ENCODE measurements at places on chromosomes 12 and 14.

DNA sequence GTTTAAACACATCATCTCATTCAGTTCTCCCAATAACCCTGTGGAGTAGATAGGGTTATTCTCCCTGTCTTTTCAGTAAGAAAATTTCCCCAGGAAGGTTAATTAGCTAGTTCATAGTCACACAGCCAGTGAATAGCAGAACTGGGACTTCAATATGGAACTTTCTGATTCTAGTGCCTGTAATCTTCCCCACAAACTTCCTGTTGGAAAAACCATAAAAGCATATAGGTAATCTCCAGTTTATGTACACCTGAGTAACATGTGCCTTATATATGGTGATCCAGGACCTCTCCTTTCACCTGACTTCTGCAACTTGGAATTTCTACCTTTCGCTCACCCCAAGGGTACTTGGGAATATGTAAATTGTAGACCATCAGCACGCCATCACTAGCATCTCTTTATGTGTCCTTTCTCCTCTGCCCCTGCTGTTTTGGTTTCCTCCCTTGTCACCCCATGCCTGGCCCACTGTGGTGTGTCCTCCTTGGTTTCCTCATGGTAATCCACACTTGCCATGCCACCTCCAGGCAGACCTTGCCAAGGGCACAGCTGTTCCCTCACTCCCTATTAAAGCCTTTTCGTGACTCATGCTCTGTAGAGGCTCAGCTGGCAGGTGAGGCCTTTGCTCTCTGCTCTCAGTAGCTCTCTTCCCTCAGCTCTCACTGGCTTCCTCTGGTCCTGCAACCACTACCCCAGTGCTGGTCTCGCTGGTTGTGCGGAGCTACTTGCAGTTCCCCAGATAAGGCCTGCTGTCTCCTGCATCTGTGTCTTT, 16.7 kb downstream of the TBC1D30 start:
- DNase-seq = no peak

DNA sequence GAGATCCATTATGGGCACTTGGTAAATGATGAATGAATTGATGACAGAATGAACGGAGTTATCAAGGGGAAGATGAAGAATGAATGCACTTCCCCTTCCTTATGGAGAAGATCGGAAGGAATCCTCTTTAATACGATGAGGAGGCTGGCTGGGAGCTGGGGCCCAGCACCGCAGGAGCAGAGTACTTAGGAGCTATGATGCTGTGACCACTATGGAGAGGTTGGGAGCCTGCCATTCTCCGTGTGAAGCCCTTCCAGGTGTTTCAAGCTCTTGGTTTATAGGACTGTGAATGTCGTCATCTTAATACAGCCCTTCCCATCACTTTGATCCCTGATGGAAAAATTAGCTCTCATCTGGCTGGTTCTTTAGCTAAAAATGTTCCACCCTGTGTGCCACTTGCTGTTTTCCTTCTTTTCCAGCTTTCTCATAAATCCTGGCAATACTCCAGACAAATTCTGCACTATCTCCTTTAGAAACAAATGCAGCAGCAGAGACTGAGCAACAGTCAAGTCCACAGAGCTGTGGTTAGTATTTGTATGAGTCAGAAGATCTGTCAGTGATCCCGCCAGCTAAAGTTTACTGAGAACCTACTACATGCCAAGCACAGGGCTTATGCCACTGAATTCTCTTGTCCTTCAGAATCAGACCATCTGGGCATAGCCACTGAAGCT, 263.1 kb upstream of the CRY1 start:
- DNase-seq = no peak

DNA sequence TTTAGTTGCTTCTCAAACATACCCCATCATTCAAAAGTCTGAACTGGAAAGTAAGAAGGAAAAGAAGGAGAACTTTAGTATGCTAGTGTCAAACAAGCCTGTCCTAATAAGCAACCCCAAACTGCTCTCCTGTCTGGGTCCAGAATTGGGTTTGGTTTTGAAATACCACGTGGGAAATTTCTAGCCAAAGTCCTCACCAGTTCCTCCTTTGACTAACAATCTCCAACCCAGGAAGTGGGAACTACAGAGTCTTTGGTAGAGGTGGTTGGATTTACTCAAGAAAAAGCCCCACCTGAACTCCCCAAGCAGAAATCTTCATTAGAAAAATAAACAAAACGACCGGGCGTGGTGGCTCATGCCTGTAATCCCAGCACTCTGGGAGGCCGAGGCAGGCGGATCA, 17.4 kb upstream of the EIF4B start:
- DNase-seq = no peak

- DNase-seq = no peak
Observed at GRCh38 chr14:85529803-85530574, at the start of gene FLRT2. FLRT2 (plus strand) TSS chr14:85530144; CDS start chr14:85621515, 91,371 bp downstream.

DNA sequence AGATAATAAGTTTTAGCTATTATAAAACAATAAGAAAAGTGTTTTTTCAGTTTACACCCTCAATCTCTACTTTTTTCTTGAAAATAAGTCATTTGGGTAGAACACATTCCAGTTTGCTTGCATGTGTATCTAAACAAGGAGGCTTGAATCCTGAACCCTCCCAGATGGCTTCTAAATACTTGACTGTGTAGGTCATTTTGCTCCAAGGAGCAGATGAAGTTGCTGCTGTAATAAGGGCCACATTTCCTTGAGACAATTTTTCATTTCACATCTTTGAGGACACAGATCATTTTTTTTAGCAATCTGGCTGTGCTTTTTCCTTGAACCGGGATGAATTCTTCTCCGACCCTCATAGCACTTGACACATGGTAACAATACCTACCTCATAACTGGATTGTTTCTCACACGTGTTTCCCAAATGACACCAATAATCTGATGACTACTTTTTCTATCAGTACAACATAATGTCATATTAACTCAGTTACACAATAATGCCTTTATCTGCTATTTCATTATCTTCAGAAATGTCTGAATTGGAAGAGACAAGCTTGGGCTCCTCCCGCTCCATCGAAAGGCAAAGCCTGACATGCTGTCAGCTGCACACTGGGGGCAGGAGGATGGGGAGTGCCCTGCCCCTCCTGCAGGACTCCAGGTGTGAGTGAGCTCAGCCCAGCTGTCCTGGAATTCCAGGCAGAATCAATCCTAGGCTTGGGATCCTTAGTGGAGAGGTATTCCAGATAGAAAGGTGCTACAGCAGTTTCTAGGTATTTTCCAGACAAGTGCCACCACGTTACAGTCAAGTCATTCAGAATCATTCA, 30.9 kb downstream of the GPHB5 start:
- DNase-seq = no peak

GRCh38 chr12:114974826-114975639, 291.1 kb upstream of the TBX3 start:
- DNase-seq = no peak

GRCh38 chr14:96938946-96939345, 141.8 kb downstream of the VRK1 start:
- DNase-seq = no peak

- no peak for DNase-seq
Observed at GRCh38 chr14:67574156-67574555, 25.9 kb downstream of the PIGH start.

DNA sequence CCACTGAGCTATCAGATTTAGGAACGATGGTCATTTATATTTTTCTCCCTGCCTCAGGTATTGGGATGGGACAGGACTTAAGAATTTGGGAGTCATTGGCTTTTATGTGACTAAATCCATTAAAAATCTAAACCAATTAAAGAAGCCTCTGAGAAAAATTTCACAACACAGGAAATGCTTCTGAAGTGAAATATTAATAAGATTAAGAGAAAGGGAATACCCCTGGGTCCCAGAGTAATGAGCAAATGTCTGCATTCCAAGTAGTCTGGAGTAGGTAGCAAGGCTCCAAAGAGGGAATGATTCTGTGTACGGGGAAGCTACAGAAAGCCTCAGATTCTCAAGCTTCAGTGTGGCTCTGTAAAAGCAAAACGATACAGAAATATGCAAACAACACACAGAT, 707 bp upstream of the MED6 start:
- no peak for DNase-seq

GRCh38 chr12:88144546-88145468, 2.7 kb downstream of the TMTC3 start:
- no peak for DNase-seq

- no peak for DNase-seq
Observed at GRCh38 chr12:56408799-56409417, 40.3 kb downstream of the TIMELESS start.

DNA sequence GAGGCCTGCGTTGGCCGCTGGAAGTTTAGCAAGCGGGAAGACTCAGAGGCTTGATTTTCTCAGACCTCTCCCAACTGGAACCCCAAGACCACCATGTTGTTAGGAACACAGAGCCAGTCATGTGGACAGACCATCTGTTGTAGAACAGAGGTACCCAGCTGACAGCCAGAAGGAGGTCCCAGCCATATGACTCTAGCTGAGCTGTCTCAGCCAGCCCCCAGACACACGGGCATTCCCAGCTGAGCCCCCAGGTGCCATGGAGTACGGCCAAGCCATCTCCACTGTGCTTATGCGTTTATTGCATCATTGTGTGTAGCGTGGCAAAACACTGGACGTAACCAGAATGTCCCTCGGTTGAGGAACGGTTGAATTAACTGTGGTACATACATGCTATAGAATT, 421.9 kb downstream of the TMEM132D start:
- DNase-seq = no peak

GRCh38 chr14:69615496-69616407, 4.4 kb downstream of the SUSD6 start:
- DNase-seq = no peak

DNA sequence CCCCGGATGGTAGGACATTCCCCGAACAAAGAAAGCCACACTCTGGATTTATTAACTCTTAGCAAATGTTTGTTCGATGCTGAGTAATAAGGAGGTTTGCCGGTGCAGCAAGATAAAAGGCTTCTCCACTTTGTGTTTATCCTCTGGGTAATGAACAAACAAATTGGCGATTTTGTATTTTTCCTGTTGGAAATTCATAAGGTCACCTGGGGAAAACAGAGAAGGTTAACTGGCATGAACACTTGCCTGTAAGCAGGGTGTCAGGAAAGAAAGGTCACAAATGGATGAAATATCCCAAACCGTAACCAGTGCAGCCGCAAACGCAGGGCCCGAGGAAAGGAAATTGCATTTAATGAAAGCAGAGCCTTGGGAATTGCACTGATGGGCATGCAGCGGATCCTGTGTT, 132.8 kb downstream of the RMST start:
- DNase-seq = no peak

DNA sequence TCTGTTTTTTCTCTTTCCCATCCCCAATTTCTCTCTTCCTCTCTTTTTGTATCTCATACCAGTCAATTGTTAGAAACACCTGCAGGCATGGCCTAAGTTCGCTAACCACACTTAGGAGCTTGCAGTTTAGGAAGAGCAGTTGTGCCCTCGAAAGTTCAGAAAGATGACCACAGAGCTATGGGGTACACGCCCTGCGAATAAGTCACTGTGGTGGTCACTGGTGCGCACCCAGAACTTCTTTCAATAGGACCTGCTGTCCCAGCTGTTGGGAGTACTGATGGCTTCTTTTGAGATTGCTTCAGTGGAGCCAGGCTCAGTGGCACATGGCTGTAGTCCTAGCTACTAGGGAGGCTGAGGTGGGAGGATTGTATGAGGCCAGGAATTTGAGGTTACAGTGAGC, 362.8 kb upstream of the TMTC1 start:
- DNase-seq = no peak

GRCh38 chr12:24697769-24698168, 251.1 kb downstream of the BCAT1 start:
- DNase-seq = no peak

- DNase-seq = no peak
Observed at GRCh38 chr12:47383942-47384341, 304.2 kb upstream of the AMIGO2 start.

- DNase-seq = no peak
Observed at GRCh38 chr12:26212988-26213387, 17.6 kb downstream of the SSPN start.

DNA sequence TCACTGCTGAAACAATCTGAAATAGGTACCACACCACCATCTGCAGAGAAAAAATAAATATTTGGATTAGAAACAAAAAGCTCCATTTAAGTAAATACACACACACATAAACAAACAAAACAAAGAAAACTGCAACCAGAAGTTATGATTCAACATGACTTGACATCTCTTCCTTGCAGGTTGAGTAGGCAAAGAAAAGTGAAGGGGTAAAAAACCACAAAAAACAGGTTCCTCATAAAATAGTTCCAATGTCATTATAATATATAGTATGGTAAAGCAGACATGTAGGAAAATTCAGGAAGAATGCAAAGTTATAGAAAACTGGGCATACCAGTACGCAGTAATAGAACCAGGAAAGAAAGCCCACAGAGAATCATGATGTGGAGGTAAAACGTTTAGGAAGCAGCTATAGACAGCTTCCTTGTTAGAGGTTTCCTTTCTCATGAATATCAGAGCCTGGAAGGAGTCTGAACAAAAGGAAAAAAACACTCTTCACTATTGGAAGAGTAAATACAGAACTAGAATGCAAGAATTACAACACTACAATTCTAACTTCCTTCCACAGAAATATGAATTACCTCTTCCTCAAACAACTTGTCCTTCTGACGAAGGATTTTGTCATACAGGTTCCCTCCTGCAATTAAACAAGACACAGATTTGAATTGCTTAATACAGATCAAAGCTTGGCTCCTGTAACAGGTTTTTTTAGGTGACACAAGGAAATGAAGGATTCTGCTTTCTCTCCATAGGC, 6.1 kb downstream of the NEK9 start:
- no peak for DNase-seq

Data from activated T-helper 9 cell treated with anti-CD3 and anti-CD28 coated beads, Interleukin-2, amount 50 U/mL, for 16 hours (primary cell).